Osteocyte (in vitro differentiated cells): ENCODE measurements at places on chromosomes 1 and 21. TPM values are rescaled to one million over a fixed set of nuclear protein-coding genes. Genes with fewer than 3 reads are reported as not detected.

Gene SPRR2A
- total RNA-seq = not detected in 2 replicates

Gene CYYR1
- total RNA-seq = 4.7 and 6.5 TPM in 2 replicates

Gene TPTE
- total RNA-seq = not detected in 2 replicates

Gene PLPPR4
- total RNA-seq = 5.2 and 5.5 TPM in 2 replicates

Gene TMPRSS3
- total RNA-seq = not detected in 2 replicates

Gene KIAA0040
- 0.73 and 1.6 TPM in 2 replicates for total RNA-seq

Gene PRMT2
- 111 and 115 TPM in 2 replicates for total RNA-seq
